ENCODE measurements at places on chromosomes 7 and 10. TPM values are rescaled to one million over a fixed set of nuclear protein-coding genes. Genes with fewer than 3 reads are reported as not detected.

TAS2R41 gene
- not detected for total RNA-seq

PHYHIPL gene
- total RNA-seq = 0.15 TPM

PRLHR gene
- total RNA-seq = not detected

MUC3A gene
- total RNA-seq = 0.75 TPM

HOXA2 gene
- total RNA-seq = 0.35 TPM

AFAP1L2 gene
- total RNA-seq = 71.4 TPM

PCDH15 gene
- not detected for total RNA-seq

HTRA1 gene
- 11.5 TPM for total RNA-seq

PGAM2 gene
- total RNA-seq = 0.15 TPM

FERD3L gene
- total RNA-seq = not detected

DNA sequence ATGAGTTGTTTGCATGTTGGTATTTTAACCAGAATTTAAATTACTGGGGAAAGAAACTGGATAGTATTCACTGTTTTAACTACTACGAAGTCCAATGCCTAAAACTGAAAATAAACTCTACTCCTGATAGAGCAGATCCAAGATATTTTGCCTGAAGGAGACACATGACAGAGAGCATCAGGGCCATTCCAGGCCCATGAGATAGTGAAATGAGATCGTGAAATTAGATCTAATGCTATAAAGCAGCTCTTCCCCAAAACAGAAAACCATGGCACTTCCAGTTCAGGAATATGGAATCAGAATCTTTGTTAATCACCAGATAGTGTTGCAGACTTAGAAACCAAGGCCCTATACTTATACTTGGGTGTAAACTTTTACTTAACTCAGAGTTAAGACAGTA, 124.3 kb upstream of the CACNA2D1 start:
- DNase-seq = no peak

- no peak for DNase-seq
Observed at GRCh38 chr7:76354516-76354915, 4.3 kb downstream of the YWHAG start.

DNA sequence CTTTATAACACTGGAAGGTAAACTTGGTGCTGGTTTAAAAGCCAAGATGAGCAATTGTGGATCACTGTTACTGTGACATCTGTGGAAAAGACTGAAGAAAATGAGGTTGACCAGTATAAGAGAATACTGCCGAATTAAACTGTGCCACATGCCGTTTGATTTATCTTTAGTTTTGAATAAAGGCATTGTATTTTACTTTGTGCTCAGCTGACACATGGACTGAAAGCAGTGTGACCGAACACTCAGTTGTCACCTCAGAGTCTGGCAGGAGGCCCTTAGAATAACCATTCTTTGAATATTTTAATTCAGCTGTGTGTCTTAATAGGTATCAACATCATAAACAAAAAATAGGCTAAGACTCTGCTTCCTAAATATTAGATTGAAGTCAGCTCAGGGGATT, 133.7 kb upstream of the GJD4 start:
- DNase-seq = no peak

GRCh38 chr10:14329746-14330173, 964 bp downstream of the FRMD4A start:
- DNase-seq = no peak

DNA sequence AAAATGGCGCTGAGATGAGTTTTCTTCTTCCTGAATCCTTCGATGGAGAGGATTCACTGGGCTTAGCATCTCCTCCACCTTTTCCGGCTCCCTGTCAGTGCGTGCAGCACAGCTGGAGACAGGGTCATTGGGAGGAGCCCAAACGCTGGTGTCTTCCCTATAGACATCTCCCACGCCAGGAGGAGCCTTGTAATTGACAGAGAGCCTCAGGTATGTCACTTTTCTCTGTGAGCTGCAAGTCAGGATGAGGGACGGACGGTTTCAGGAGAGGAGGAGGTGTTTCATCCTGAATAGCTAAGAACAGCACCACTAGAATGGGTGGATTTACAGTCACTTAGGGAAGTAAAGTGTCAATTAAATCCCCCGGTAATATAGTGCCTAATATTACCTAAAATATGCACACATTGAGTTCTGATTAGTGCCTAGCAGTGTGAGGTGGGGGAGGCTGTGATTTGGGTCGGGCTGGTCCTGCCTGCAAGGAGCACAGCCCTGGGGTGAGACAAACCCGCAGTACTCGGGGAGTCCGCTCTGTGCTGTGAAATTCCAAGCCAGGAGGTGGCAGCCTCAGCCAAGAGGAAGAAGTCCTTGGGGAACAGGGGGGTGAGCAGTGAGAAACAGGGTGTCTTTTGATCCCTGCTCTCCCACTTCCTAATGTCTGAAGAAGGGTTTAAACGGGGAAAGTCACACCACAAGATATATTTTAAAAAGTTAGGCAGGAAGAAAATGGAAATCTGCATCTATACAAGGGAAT, 28.2 kb downstream of the IL15RA start:
- peak; percentile 59 for DNase-seq

DNA sequence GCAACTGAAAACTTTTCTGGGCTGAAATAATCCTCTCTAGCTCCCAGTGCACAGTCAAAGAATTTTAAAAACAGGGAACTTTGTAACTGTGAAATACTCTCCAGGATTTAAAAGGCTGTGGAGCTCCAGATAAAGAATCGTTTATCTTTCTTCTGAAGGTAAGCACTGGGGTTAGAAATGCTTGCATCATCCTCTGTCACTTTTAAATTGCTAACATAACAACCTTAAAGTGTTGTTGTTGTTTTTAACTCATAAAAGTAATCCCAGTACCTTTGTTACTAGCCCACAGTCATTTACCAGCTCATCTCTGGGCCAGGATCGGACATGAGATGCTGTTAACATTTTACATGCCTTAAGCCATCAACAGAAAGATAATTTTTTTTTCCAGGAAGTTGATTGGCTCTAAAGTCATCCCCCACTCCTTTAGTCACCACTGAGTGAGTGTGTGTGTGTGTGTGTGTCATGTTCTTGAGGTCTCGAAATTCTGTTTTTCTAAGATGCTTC, at the start of gene SLC39A12:
TSS of gene SLC39A12 (plus strand) at position 51 of the 504 bp plus-strand sequence. CDS start 1,359 bp downstream, outside the sequence.
- peak; percentile 17 for DNase-seq

DNA sequence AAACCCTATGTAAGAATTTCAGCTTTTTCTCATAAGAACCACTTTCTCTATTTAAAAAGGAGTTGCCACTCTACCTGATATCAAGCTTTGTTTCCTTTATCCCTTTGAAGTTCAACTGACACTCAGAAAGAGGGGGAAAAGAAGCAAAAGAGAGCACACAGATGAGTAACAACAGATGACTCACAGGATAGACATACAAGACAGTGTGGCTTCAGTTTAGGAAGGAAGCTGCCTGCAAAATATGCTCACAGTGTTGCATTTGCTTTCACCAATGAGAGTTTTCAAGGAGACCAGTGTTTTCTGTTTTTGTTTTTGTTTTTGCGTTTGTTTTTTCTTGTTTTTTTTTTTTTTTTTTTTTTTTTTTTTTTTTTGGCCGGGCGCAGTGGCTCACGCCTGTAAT, 1181.6 kb downstream of the DNAJB9 start:
- DNase-seq = peak; percentile 11

GRCh38 chr10:3217301-3217700, 44.7 kb upstream of the PITRM1 start:
- peak; percentile 45 for DNase-seq

GRCh38 chr10:122441961-122442360, 12.5 kb upstream of the ARMS2 start:
- DNase-seq = peak; percentile 80

DNA sequence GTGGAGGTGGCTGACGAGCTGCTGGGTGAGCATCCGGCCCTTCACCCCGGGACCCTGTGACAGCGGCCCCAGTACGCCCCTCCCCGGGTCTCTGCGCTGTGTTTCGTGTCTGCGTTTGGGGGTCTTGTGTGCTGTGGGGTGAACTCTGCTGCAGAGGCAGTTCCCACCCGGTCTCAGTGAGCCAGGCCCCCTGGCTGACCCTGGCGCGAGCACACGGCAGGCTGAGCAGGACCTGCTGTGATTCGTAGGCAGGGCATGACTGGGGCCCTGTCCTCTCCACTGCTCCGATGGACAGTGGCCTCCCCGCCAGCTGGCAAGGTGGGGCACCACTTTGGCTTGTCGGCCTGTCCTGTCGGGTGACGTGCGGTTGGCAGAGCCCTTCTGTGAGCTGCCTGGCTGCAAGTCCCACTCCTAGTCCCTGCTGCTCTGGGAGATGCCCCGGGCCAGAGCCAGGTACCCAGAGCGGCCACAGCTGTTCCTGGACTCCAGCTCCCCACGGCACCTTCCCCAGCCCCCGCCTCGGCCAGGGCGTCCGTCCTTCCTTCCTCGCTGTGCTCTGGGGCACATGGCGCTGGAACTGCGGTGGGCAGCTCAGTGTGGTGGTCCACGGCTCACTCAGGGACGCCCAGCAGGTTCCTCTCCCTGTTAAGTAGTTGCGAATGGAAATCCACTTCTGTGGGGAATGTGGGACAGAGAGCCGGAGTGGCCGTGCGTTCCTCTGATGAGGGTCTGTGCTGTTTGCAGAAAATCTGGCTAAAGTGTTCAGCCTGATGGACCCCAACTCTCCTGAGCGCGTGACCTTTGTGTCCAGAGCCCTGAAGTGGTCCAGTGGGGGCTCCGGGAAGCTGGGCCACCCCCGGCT, 10.5 kb downstream of the GET4 start:
- no peak for DNase-seq

GRCh38 chr10:69262292-69262751, 16.0 kb upstream of the HK1 start:
- DNase-seq = no peak

GRCh38 chr10:123245264-123245663, 91.1 kb downstream of the BUB3 start:
- DNase-seq = no peak

DNA sequence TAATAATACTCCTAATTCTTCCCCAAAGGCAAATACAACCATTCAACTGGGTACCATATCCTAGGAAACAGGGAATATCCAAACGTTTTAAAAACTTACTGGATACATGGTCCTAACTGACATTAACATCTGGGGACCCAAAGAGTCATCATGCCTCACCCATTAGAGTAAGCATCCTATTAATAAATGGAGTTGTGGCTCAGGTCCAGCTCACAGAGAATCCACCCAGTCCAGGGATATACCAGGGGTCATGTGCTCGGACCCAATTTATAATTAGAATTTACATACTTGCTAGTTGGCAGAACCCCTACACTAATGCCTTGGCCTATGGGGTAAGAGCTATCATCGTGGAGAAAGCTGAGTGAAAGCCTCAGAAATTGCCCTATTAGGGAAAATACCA, 670.0 kb downstream of the XPNPEP1 start:
- DNase-seq = no peak

- DNase-seq = no peak
Observed at GRCh38 chr10:29353887-29354561, 65.2 kb downstream of the LYZL1 start.

GRCh38 chr10:76523246-76523645, 1091.8 kb downstream of the LRMDA start:
- no peak for DNase-seq

GRCh38 chr7:112414855-112415490, 35.3 kb upstream of the IFRD1 start:
- peak; percentile 69 for DNase-seq

- no peak for DNase-seq
Observed at GRCh38 chr7:105677817-105678573, 96.7 kb upstream of the EFCAB10 start.

GRCh38 chr10:50636618-50637579, 13.1 kb upstream of the SGMS1 start:
- DNase-seq = no peak

DNA sequence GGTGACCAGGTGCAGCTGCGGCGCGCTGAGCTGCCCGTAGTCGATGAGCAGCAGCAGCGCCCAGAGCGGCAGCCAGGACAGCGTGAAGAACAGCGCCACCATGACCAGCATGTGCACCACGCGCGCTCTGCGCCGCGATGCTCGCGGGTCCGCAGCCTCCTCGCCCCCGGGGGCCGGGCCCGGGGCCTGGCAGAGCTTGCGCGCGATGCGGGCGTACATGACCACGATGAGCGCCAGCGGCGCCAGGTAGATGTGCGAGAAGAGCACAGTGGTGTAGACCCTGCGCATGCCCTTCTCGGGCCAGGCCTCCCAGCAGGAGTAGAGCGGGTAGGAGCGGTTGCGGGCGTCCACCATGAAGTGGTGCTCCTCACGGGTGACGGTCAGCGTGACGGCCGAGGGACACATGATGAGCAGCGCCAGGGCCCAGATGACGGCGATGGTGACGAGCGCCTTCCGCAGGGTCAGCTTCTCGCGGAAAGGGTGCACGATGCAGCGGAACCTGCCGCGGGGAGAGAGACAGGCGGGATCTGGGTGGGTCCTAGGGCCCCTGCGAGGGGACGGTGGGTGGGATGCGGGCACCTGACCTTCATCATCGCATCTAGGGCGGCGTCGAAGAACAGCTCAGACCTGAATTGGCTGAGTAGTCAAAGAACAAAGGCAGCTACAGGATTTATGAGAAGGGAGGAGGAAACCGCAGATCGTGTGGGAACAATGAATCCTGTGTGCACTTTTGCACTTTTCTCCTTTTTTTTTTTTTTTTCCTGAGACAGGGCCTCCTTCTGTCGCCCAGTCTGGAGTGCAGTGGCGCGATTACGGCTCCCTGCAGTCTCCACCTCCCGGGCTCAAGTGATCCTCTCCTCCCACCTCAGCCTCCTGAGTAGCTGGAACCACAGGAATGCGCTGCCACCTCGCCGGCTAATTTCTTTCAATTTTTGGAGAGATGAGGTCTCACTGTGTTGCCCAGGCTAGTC, 22.4 kb upstream of the PPA1 start:
- peak; percentile 89 for DNase-seq

GRCh38 chr10:124624895-124625294, 119.3 kb downstream of the FAM53B start:
- DNase-seq = no peak

DNA sequence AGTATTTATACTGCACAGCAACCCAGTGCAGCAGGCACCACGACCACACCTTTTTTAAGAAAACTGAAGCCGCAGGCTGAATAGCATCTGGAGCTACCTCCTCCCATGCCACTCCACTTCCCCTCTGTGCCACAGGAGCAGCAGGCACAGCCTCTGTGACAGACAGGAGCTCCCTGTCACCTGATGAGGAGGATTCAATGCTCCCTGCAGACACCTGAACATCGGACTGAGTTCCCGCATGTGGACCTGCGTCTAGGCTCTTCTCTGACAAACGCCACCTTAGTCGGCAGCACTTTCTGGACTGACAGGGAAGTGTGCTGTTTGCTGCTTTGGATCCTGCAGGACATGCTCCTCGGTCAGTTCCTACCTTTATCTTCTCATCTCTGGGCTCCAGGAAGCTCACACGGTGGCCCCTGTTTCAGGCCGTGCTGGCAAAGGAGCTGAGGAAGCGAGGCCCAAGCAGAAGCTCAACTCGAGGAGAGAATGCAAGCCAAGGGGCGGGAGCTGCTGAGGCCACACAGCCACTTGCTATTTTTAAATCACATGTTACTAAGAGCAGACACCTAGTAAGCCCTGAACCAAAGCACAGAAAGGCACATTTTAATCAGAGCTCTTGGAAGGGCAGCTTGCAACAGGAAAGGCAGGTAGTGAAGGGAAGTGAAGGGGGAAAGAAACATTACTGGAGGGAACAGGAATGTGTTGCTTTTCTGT, 56.6 kb downstream of the VOPP1 start:
- DNase-seq = no peak

- DNase-seq = peak; percentile 48
Observed at GRCh38 chr10:131514454-131514853, 202.9 kb upstream of the TCERG1L start.

Data from renal cortical epithelial cell (primary cell).